Posterior cingulate gyrus (tissue), 11 donors: ENCODE measurements at places on chromosomes 4 and X.

- DNase-seq, result no peak
These were observed 10.4 kb downstream of the DCTD start for GRCh38 chr4:182906786-182907185.

DNA sequence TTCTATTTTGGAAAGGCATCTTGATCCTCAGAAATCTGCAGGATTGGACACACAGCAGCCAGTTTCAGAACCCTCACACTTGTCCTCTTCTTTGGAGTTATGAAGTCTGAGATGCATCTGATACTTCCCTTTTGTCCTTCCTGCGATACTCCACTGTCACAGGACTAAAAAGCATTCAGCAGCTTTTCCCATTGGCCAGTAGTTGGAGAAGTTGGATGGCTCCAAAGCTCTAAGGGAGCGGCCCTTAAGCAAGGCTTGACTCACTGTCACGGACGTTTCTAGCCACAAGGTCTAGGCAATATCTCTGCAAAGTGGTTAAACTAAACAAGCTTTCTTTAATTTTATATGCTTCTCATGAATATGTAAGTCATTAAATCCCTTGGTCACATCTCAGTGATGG, 417.0 kb downstream of the AFF2 start:
- no peak for DNase-seq

GRCh38 chr4:3261411-3262207, 12.7 kb downstream of the MSANTD1 start:
- DNase-seq, result no peak

- DNase-seq, result no peak
These were observed 216.3 kb downstream of the NSUN7 start for GRCh38 chr4:40966091-40966490.

DNA sequence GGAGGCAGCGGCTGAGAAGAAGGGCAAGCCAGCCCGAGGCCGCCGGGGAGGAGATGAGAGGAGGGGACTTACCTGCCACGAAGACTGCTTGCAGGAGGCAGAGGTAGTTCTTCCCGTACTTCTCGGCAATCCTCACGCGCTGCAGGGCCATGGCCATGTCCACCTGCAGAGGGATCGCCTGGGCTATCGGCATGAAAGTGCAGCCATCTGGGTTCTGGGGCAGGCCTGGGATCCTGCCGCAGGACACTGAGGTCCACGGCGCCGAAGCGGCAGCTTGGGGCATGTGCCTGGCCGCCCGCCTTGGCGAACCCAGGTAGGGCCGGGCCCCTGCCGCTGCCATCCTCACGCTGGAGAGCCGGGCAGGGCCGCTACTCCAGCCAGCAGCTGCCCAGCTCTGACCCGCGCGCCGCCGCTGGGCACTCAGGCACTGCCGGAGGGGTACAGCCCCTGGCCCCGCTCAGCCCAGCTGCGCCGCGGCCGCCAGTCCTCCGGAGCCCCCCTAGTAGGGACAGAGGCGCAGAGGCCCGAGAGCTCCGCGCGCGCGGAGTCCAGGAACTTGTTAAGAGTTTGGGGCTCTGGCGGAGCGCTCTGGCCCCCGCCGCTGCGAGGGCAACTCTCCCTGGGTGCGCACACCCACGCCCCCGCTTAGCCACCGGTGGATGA, 16.0 kb downstream of the MCF2 start:
- no peak for DNase-seq
